ENCODE measurements at places on chromosomes 4 and X. TPM values are rescaled to one million over a fixed set of nuclear protein-coding genes. Genes with fewer than 3 reads are reported as not detected.

DNA sequence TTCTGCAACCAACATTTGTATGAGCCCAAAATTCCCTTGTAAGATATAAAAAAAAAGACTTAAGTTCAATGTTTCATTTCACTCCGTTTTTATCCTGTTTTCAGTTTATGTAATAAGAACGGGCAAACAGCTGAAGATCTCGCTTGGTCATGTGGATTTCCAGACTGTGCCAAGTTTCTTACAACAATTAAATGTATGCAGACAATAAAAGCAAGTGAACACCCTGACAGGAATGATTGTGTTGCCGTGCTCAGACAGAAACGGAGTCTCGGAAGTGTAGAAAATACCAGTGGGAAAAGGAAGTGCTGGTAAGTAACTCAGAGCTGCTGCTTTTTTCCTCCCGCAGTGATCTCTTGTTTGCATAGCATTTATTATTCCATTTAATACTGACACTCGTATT is 2.8 kb downstream of the ANKRD37 start:
- DNase-seq, result no peak

DNA sequence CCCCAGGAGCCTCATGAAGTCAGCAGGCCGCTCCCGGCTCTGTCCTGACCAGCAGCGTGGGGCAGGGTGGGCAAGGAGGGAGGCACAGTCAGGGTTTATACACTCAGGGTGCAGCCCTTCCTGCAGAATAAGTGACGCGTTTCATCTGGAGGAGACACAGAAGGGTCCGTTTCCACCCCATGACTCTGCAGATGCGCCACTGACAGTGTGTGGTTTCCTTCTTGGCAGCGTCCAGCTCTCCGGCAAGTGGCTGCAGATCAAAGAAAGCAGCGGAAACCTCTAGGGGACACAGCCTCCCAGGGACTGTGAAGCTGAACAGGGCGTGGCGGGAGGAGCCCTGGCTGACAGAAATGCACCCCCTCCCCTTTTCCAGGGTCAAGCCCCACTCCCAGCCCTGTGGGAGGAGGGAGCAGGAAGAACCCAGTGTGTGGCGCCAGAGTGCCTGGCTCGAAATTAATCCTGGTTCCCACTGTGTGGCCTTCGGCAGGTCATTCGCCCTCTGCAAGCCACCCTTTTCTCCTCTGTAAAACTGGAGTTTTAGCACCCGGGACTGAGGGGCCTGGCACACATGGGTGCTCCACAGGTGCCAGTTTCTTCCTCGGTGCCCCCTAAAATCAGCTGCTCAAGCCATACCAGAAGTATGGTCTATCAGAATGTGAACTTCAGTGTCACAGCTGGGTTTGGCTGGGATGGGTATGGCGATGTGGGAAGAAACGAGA is 17.3 kb upstream of the TBC1D14 start:
- peak; percentile 75 for DNase-seq

The UGT2B15 gene
- polyA plus RNA-seq, result not detected

- no peak for DNase-seq
Observed at GRCh38 chr4:122379239-122379638, 428 bp downstream of the ADAD1 start.

DNA sequence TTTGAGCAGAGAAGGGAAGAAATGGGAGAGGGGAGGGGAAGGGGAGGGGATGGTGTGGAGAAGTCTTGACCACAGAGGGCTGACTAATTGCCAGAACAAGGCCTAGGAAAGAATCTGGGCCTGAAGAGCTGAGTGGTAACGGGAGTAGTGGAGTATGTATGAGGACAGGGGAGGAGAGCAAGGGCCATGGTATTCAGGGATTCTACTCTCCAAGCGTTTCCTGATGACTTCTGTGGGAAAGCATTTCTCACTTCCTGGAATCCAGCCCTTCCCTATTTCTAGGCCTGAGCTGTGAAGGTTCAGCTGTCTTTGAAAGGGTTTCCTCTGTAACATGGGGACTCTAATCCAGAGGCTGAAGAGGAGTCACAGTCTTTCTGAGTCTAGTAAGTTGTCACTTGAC is 19.7 kb upstream of the SOX3 start:
- DNase-seq, result no peak

The MAGEA10 gene
- polyA plus RNA-seq, result not detected

The S100P gene
- 0.16 TPM for polyA plus RNA-seq

DNA sequence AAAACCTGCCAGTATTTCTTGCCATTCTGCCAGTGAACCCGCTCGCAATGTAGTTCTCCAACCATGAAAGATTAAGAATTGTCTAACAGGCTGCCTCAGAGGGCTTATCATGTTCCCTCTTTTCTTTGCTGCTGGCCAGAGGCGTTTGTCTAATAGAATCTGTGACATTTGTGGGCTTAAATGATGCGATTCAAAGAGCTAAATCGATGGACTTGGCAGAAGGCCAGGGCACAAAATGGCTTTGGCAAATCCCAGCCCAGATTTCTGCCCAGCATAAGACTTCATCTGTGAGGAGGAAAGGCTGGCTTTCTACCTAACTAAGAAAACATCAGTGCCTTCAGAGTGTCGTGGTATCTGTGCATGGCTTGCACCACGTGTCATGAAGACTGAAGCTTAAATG is 79.9 kb downstream of the TRPC5OS start:
- no peak for DNase-seq

- DNase-seq, result no peak
Observed at GRCh38 chrX:101062176-101062575, 10.3 kb upstream of the TRMT2B start.

DNA sequence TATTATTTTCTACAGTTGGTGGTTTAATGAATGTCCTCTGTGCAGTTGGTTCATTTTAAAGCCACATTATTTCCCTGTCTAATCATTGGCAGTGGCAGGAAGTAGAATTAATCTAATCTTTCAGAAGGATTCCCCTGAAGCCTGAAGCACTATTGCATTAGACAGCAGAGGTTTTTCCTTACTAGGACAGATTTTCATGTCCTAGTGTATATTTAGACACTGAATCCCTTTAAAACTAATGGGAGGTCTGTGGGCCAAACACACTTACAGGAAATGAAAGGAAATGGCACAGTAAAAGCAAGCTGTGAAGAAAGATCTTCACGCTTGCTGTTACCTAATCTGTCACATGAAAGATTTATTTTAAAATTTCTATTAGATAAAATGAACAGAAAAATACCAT is 165.2 kb downstream of the SLC39A8 start:
- DNase-seq, result no peak

The NKX6-1 gene
- polyA plus RNA-seq, result not detected

GRCh38 chr4:187175197-187175596 is 451.5 kb upstream of the FAT1 start:
- no peak for DNase-seq

GRCh38 chr4:121138039-121138825 is 25.9 kb downstream of the TNIP3 start:
- DNase-seq, result no peak

- no peak for DNase-seq
Observed at GRCh38 chr4:73919691-73920090, 50.5 kb downstream of the CXCL1 start.

GRCh38 chr4:70991596-70991995 is 1.9 kb upstream of the DCK start:
- no peak for DNase-seq

DNA sequence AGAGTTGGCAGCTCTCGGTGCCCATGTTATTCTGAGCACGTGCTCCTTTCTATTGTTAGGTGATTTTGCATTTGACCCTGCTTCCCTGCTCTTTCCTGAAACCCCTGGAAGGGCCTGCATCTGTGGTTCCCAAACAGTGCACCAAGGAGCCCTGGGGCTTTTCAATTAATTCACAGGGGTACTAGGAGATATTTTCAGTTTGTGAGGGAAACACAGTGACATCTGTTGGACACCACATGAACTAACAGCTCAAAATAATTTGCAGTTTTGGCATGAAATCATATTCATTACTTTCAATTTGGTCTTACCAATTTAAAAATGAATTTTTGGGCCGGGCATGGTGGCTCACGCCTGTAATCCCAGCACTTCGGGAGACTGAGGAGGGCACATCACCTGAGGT is 156.6 kb downstream of the GATB start:
- no peak for DNase-seq

The PRAF2 gene
- 23.4 TPM for polyA plus RNA-seq

DNA sequence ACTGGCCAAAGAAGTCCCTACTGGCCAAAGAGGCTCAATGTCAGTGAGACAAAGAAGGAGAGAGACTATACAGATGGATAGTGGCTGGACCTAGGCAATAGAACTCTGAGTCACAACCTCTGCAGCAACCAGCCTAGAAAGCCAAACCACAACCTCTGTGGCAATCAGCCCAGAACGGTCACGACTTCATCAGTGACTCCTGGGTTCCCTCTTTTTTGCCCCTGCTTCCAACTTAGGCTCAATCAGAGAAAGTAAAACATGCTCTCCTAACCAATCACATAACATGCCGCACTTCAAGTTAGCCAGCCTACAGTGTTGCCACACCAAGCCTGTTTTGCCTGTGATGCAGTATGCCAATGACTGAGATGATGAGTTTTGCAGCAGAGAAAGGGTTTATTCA is 203.4 kb downstream of the ANAPC10 start:
- DNase-seq, result no peak

The CXCL1 gene
- polyA plus RNA-seq, result 4.4 TPM

The TMEM47 gene
- polyA plus RNA-seq, result 29.4 TPM

Measured in right cardiac atrium (tissue), 5 donors.